ENCODE measurements at places on chromosomes 12 and 14. TPM values are rescaled to one million over a fixed set of nuclear protein-coding genes. Genes with fewer than 3 reads are reported as not detected.

Gene MTRFR
- 8.8 TPM for total RNA-seq

Gene MAP1LC3B2
- 0.32 TPM for total RNA-seq

Gene KLRF1
- total RNA-seq: 0.30 TPM

Gene TMEM253
- not detected for total RNA-seq

Gene NR1H4
- not detected for total RNA-seq

Gene NFE2
- total RNA-seq: not detected

Gene DLGAP5
- total RNA-seq: 63.7 TPM

Gene USP44
- total RNA-seq: 3.0 TPM

Gene DEGS2
- under 0.01 TPM for total RNA-seq

Gene PTHLH
- 0.97 TPM for total RNA-seq

Gene KRT6C
- not detected for total RNA-seq

Gene CYP27B1
- total RNA-seq: 0.65 TPM

Gene AKT1
- total RNA-seq: 212 TPM

Gene RNASE4
- 4.1 TPM for total RNA-seq

Gene GLI1
- total RNA-seq: not detected

Gene ENDOU
- total RNA-seq: not detected

Gene ABCC9
- 0.15 TPM for total RNA-seq

Gene SYCP3
- 0.30 TPM for total RNA-seq

Gene FAM177A1
- 25.3 TPM for total RNA-seq

Gene KRT8
- 10.6 TPM for total RNA-seq
